ENCODE measurements at places on chromosomes 7 and 10.

DNA sequence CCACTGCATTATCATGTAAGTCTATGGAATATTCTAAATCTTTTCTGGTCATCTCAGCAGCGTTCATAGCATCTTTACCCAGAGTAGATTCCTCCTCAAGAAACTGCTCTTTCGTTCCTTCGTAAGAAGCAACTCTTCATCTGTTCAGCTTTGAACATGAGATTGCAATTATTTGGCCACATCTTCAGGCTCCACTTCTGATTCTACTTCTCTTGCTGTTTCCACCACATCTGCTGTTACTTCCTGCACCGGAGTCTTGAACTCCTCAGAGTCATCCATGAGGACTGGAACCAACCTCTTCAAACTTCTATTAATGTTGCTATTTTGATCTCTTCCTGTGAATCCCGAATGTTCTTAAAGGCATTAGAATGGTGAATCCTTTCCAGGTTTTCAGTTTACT is 12.7 kb downstream of the CHST12 start:
- DNase-seq = no peak

DNA sequence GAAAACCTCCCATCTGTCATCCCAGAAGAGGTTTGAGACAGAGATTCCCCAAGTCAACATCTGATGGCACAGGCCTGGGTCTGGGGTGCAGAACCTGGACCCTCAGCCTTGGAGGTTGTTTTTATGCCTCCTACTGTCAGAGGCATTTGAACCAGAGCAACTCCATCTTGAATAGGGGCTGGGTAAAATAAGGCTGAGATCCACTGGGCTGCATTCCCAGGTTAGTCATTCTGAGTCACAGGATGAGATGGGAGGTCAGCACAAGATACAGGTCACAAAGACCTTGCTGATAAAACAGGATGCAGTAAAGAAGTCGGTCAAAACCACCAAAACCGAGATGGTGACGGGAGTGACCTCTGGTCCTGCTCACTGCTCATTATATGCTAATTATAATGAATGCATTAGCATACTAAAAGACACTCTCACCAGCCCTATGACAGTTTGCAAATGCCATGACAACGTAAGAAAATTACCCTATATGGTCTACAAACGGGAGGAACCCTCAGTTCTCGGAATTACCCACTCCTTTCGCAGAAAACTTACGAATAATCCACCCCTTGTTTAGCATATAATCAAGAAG is 92.0 kb downstream of the ITGA8 start:
- no peak for DNase-seq

GRCh38 chr10:128268015-128268722 is 141.9 kb upstream of the MKI67 start:
- DNase-seq = peak; percentile 24

GRCh38 chr7:27678617-27679260 is 16.1 kb upstream of the HIBADH start:
- no peak for DNase-seq

GRCh38 chr7:50791938-50792341 is 9.2 kb upstream of the GRB10 start:
- DNase-seq = peak; percentile 52

DNA sequence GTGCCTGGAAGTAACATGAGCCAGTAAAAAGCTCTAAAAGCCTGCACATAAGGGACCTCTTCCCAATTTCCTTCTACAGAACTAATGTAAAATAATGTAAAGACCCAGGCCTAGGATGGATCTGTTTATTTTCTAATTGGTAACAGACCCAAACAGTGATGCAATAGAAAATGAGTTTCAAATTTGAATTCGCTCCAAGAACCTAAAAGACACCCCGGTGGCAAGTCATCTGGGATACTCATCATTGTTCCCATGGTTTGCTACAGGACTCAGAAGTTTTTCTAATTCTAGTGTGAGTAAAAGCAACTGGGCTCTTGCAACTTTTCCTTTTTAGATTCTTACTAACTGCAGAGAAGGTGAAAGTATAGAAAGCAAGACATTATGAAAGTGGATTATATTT is 271.3 kb upstream of the CACNA2D1 start:
- DNase-seq = peak; percentile 70

- DNase-seq = no peak
Measured at GRCh38 chr7:16850614-16851466, 30.9 kb downstream of the AGR3 start.

DNA sequence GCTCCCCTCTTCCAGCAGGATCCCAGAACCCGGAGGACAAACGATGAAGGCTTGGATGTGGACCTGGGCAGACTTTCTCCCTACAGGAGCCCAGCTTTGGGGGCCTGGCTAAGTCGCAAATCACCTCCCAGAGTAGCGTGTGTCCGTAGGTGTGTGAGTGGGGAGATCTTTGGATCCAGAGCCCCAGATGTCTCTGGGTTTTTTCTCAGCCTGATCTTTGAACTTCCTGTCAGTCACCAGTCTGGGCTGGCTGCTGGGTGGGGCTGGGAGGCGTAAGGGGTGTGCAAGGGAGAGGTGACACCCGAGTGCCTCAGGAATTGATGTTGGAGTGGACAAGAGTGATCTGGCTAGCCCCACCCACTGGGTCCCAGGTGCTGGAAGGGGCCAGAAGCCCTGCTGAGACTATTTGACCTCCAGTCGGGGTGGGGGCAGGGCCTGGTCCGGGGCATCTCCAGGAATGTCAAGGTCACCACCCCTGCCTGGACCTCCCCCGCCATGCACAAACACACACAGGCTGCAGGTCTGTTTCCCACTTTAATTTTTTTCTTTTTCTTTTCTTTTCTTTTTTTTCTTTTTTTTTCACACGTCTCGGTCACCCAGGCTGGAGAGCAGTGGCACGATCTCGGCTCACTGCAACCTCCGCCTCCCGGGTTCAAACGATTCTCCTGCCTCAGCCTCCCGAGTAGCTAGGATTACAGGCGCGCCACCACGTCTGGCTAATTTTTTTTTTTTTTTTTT is at the start of gene MOGAT3:
Gene MOGAT3 (minus strand): TSS at position 175 of the 738 bp plus-strand sequence. CDS start 182 bp downstream, outside the sequence.
- DNase-seq = no peak

DNA sequence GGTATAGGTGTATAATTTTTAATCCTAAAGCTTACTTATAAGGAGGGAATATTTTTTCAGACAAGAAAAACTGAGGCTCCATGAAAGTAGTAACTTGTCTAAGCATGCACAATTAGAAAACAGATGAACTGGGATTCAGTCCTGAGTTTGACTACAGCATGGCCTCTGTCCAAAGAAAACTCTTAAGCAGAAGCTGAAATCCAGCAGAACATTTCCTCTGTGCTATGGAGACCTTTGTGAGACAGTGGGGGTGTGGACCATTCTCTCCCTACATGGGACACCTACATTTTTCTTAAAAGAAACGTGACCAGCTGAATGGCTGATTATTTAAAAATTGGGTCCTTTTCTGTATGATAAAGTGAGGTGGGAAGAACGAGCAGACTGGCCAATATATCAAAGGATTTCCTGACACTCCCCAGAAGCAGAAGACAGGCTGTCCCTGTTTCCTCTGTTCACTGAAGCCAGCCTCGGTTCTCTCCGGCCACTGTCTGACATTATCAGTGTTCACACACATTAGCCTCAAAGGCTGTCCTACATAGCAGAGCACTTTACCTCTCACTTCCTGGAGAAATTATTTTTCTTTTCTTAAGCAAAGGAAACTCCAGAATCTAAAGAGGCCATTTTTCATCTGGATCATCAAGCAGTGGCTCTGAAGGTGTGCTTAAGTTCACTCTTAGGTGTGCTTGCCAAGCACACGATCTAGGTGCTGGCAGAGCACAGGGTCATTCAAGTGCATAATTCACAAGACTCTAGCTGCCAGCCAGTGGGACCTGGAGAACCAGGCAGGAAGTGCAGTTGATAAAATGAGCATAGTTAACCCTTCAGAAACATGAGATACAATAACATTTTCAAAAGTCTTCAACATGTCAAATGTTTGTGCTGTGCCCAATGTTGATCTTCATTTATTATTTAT is 40.4 kb upstream of the KIAA1217 start:
- no peak for DNase-seq

- DNase-seq = no peak
Measured at GRCh38 chr7:74173491-74173865, 678 bp upstream of the EIF4H start.

DNA sequence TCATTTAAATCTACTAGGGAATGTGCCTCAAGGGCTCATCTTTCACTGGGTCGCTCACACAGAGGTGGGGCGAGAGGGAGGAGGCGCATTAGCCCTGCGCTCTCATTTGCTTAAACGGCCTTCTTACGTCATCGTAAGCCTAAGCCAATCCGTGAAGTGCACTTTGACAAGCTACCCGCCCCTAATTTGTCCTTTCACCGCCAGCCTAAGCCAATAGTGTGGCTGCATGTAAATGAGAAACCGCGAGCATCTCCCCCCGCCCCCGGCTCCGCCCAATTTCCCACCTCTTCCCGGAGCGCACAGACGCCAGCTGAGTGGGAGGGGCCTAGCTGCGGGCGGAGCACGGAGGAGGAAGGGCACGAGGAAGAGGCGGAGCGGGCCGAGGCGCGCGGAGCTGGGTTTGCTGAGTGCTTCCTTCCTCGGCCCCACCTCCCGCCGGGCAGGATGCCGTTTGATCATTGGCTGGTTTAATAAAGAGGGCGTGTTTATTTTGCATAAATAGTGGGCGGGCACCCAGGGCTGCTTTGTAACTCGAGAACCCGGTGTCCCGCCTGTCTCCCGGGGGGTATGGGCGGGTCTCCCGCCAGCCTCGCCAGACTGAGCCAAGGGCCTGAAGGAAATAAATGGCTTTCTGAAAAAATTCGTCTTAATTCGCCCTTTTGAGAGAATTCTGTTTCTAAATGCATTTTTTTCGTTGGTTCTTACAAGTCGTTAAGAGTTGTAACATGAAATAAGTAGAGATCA is 289.6 kb upstream of the NFE2L3 start:
- DNase-seq = peak; percentile 100

DNA sequence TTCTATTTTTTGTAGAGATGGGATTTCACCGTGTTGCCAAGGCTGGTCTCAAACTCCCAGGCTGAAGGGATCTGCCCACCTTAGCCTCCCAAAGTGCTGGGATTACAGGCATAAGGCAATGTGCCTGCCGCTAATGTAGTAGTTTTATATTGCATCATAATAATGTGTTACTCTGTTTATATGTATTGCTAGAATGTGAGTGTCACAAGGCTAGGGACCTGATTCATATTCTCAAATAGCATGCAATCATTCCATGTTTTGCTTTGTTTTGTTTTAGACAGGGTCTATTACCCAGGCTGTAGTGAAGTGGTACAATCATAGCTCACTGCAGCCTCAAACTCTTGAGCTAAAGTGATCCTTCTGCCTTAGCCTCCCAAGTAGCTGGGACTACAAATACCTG is 13.5 kb downstream of the CCL26 start:
- peak; percentile 33 for DNase-seq

DNA sequence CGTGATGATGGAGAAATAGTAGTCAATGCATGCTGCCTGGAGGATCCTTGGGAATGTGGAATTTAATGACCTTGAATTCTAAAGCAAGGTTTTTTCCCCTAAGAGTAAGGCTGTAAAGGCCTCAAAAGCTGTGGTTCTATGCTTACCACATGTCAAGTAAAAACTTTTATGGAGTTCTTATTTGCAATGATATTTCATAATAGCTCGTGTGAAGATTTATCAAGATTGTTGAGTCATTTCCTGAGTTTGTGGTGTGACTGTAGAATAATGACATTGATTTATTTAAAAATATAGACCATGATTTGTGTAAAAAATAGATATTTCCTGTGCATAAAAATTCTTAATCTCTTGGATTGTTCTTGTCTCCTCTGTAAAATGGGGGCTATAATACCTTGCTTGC is 67.5 kb upstream of the SORCS1 start:
- DNase-seq = no peak

DNA sequence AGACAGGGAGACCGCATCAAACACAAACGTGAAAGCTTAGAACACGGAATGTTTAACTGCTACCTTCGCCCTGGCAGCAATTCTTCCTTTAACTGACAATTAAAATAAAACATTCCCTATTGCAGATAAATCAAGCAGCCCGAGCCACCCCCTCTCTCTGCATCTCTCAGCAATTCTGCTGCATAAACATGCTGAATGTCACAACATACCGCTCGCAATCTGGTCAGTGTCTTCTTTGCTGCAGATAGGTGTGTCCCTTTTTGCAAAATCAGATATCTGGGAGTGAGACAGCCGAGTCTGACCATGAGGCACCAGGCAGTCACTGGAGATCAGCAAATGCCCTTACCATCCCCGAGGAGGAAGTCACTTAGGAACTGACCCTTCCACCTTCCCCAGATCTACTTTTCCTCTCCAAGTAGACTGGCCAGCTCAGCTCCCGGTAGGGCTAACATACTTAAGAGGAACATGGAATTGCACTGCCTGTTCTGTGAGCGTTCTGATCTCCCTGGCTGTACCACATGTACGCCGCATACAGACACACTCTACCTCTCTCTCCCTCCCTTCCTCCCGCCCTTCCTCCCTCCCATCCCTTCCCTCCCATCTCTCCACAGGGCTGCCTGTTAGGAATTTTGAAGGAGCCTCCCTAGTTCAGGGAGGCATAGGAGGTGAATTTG is at the start of gene FRMD4A:
Gene FRMD4A (minus strand): TSS at position 537 of the 674 bp plus-strand sequence.
- no peak for DNase-seq

- no peak for DNase-seq
Measured at GRCh38 chr10:10520491-10521385, 496.9 kb upstream of the CELF2 start.

DNA sequence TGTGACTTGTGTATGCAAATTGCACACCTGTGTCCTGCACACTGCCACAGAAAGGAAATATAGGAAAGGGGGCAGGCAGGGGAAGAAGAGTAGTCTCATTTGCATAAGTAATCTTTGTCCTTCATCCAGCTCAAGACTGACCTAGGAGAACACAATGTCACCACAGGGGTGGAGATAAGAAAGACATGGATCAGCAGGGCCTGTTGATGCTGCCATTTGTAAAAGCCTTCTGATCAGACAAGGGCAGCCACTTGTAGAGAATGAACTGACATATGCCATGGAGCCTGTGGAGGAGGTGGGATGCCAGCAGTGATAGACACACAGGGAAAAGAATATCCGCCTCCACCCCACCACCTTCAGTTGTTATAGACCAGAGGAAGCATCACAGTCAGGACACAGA is 528.9 kb downstream of the HTR7 start:
- no peak for DNase-seq

DNA sequence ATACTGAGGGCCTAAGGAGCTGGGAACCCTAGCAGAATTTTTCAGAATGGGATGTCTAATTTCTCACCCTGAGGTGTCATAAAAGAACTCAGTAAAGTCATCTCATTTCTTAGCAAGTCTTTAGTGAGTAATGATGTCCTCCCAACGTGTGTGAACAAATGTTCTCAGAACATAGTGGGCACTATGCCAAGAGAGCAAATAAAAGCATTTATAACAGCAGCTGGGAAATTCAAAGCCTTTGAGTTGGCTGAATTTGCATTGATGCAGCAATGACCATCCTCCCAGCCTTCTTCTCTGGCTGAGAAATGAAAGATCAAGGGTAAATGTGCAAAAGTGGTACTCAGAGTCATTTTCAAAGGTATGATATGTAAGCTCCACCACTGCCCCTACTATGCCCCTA is 109.4 kb downstream of the FAM107B start:
- DNase-seq = no peak

GRCh38 chr7:110595694-110596093 is 495.2 kb upstream of the LRRN3 start:
- no peak for DNase-seq

DNA sequence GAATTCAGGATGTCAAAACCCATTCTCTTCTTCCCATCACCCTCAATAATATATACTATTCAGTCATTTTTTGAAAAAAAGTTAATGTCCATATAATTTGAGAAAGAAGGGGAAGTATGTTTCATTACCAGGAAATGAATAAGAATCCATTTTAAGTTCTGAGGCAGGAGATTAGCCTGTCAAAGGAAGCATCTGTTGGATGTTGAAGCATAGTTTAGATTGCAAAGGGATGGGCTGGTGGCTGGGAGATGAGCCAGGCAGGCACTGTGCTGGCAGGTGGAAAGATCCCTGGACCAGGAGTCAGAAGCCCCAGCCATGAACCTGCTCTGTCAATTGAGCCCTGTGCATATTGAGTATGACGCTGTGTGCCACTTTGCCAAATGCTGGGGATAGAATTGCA is 48.4 kb upstream of the CRTAC1 start:
- DNase-seq = no peak

Measured in fibroblast of skin of right quadriceps (primary cell).